ENCODE measurements at places on chromosomes 4 and X.

DNA sequence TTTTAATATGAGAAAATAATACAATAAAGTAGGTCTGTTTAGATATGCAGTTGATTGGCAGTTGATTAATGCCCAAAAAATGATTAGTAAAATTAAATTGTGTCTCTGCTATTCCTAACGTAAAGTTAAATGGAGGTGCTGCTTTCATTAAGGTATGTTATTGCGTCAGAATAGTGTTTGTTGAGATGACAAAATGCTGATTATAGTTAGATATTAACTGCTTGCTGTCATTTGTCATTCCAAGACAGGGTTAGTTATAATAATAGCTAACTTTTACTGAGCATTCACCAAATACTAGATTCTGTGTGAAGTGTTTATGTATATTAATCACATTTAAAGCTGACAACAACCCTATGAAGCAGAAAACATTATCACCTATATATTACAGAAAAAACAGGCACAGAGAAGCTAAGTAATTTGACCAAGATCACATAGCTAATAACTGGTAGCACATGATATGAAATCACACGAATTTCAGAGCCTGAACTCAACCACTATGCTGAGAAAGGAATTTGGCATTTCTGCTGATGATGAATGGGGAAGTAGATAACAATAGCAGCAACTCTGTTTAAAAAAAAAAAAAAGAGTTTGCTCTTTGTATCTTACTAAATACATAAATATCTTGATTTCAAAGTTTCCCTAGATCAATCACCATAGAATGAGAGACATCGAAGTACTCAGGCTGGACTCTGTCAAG lies 59.7 kb upstream of the WDR44 start:
- DNase-seq = no peak

GRCh38 chr4:57764856-57765255 lies 654.7 kb upstream of the IGFBP7 start:
- no peak for DNase-seq

GRCh38 chr4:184295206-184295605 lies 77.5 kb upstream of the ENPP6 start:
- DNase-seq = no peak

- no peak for DNase-seq
These were observed 35.3 kb upstream of the TENM3 start for GRCh38 chr4:182207830-182208396.
